ENCODE measurements at places on chromosomes 7 and 10.

GRCh38 chr7:134798155-134798554 lies 18.7 kb downstream of the CALD1 start:
- no peak for DNase-seq

- DNase-seq = no peak
These were observed 84.2 kb downstream of the C10orf105 start for GRCh38 chr10:71635251-71635866.

GRCh38 chr10:93390306-93391090 lies 91.6 kb downstream of the MYOF start:
- no peak for DNase-seq

DNA sequence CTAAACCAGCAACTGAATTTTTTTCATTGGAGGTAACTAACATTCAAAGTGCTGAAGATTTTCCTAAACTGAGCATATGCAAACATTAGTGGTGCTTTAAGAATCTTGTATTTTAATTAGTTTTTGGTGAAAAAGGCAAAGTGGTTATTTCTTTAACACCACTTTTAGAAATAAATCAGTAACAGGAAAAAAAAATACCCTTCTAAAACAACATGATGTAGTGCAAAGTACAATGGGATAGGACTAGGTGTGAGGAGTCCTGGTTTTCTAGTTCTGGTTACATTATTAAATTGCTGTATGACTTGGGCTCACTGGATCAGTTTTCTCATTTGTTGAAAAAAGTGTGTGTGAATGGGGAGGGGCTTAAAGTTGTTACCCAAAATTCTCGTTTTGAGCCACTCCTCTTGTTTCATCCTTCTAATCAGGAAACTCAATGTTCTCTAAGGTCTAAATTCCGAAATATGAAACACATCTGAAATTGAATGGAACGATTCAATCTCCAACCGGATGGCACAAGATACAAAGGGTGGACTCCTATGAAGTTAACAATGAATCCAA lies 1.8 kb downstream of the WASL start:
- no peak for DNase-seq

DNA sequence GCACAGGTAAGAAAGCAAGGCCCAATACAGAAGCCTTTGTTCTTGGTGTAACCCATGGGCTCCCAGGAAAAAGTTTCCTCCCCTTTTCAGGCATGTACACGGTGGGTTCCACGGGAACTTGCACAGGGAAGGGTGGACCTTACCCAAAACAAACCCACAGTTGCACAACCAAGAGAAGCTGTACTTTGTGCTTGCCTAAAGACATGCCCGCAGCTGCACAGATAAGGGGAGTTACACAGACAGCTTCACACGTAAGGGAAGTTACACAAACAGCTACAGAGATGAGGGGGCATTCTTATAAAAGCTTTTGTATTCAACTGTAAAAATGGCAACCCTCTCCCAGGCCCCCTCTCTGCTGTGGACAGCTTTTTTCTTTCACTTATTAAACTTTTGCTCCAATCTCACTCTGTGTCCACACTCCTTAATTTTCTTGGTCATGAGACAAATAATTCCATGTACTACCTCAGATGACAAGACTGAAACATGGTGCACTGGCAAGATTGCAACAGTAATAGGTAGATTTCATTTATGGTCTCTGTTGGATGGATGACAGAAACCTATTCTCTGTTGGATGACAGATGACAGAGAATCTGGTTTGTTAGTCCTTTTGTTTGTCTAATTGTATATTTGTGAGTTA lies 72.9 kb downstream of the ATE1 start:
- no peak for DNase-seq

GRCh38 chr10:94005050-94005449 lies 11.3 kb downstream of the PLCE1 start:
- DNase-seq = no peak

DNA sequence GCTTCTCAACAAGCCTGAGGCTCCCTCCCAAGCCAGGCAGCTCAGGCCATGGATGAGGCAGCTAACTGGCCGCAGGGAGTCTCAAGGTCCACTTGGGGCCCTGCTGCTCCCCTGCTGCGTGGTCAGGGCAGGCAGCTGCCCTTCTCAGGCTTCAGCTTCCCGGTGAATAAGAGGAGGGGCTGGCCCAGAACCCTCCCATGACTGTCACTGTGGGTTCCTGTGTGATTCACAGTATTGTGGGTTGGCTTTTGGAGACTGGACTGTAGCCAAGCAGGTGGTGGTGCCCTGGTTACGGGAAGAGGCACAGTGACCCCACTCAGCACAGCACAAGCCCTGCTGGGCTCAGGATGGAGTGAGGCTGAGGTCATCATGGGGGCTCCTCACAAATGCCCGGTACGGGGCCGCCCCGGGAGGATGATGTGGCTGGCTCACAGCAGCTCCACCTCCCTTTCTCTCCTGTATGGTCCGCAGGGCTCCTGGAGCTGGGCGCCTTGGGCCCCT lies 189.8 kb downstream of the HECW1 start:
- peak; percentile 68 for DNase-seq

DNA sequence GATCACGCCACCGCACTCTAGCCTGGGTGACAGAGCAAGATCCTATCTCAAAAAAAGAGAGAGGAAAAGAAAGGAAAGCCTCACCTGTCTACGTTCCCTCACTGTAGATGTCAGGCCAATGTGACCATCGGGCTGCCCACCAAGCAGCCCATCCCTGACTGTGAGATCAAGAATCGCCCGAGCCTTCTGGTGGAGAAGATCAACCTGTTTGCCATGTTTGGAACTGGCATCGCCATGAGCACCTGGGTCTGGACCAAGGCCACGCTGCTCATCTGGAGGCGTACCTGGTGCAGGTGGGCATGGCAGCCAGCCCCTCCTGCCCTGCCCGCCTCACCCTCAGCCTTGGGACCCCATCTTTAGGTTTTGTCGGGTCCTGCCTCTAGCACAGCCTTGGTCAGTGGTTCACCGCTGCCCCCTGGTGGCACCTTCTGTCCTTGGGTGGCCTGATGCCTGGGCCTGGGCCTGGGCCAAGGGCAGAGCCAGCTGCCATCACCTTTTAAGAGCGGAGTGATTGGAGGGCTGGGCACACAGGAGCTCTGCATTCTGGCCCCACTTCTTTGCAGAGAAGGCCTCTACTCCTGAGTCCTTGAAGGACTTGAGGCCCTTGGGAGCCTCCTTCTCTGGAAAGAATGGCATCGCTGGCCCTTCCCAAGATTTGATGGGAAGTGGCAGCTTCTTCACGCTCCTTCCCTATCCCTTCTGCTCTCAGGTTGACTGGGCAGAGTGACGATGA lies 14.4 kb upstream of the AHCYL2 start:
- peak; percentile 88 for DNase-seq

DNA sequence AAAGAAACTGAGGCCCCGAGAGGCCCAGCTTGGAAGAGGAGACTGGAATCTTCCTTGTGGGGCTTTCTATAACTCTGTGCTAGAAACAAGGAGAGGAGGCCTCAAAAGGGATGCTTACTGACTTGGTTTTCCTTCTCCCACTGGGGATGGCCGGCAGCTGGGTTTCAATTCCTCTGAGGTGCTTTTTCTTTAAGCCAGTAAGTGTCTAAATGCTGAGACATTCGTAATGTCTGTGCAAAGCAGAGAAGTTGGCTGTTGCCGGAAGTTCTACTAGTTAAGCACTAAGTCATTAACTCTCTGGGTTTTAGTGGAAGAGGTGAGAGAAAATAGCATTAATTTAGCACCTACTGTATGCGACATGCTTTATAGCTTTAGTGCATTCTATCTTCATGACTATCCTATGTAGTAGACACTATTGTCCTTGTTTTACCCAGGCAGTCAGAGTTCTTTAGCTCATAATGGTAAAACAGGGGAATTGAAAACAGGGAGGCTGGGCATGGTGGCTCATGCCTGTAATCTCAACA lies 135.2 kb downstream of the RGS10 start:
- DNase-seq = no peak

- DNase-seq = no peak
These were observed 48.4 kb downstream of the BMPR1A start for GRCh38 chr10:86804805-86805204.
